ENCODE measurements at places on chromosomes 12 and 14.

- DNase-seq, result no peak
Measured at GRCh38 chr12:62578726-62579125, 112.1 kb downstream of the MON2 start.

DNA sequence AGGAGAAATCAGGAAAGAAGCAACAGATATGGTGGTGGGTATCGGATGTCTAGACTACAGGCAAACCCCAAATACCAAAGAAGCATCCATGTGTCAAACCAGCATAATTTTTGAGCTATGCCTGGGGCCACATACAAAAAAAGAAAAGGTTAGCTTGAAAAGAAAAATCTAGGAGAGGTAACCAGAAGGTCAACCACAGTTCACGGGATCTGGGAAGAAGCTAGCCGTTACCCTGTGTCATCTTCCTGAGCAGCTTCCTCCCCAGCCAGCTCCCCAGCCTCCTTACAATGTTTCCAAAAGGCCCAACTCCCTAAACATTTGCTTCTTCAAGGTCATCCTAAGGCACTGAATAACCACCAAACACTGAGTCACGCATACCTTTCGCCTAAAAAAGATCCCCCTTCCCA lies 3.1 kb downstream of the SINHCAF start:
- no peak for DNase-seq

GRCh38 chr14:68376067-68376779 lies 416.6 kb downstream of the ZFP36L1 start:
- no peak for DNase-seq

- DNase-seq, result no peak
Measured at GRCh38 chr12:6161124-6161882, 36.8 kb upstream of the VWF start.

- DNase-seq, result no peak
Measured at GRCh38 chr12:63164911-63165310, 13.9 kb upstream of the AVPR1A start.

- peak; percentile 90 for DNase-seq
Measured at GRCh38 chr12:47808050-47808449, 11.7 kb downstream of the HDAC7 start.

- DNase-seq, result no peak
Measured at GRCh38 chr12:123787466-123787865, 25.4 kb downstream of the DNAH10 start.

- no peak for DNase-seq
Measured at GRCh38 chr14:69281450-69282169, 21.7 kb downstream of the GALNT16 start.

DNA sequence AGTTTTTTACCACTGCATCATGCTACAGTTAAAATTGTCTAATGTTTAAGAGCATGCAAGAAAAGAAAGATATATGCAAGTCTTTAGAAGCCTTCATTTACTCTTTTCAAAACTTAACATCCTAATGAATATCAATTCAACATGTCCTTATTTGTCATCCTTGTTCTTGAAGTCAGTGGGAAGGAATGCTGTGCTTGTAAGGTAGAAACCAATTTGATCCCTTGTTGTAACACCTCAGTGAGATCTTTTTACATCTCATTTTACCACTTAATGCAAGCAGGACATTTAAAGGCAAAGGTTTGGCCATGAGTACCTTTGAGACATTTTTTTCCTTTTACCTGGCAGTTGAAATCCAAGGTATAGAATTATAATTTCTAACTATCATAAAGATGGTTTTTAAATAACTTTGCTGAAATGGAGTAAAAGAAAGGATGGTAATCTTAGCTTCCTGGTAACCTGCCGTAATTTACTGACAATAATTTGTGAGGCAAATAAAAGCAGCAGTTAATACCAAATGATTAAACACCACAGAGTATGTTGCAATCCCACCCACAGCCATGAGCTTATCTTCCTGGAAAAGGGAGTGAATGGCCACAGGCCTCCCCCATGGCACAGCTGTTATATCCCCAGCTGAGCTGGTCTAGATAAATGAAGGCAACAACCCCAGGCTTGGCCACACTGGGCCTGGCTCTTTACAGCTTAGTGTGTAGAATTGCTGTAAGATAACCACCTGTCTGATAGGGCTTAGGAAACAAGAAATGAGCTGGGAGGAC lies 33.2 kb upstream of the STRN3 start:
- DNase-seq, result no peak

DNA sequence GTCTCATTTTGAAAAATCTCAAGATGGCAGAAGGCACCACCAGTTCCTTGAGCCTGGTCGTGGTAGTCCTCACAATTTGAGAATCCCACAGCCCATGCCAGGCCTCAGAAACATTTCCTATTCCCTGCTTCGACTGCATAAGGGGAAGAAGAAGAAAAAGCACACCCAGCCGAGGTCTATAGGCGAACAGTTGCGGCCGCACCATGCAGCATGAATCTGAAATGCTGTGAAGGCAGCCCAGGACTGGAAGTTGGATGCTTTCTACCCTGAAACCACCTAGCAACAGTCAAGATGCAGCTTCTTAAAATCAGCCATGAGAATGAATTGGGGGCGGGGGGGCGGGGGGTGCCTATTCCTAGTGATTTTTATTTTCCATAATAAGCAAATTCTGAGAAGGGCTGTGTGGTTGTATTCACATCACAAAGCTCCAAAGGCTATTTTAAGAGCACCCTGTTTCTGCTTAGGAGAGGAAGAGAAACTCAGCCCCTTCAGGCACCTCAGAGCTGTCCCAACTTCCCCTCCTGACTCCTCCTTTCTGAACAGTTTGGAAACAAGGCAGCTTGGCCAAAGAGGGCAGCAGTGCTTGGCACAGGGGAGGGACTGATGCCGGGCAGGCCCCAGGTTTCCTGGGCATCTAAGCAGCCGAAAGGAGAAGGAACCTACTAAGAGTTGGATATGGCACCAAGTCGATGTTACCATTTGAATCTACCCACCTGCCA lies 172.5 kb upstream of the FOXN3 start:
- DNase-seq, result no peak
